Nasal cavity respiratory epithelium epithelial cell of viscerocranial mucosa (primary cell): ENCODE measurements at places on chromosomes 4 and X. TPM values are rescaled to one million over a fixed set of nuclear protein-coding genes. Genes with fewer than 3 reads are reported as not detected.

The CXorf49 gene
- total RNA-seq: not detected in 2 replicates

The CYBB gene
- under 0.01 TPM in 1 of 2 replicates, not detected in the other for total RNA-seq

The PF4V1 gene
- not detected in 2 replicates for total RNA-seq

The ADGRA3 gene
- 37.6 and 85.1 TPM in 2 replicates for total RNA-seq

The FAM184B gene
- under 0.01 TPM in 1 of 2 replicates, not detected in the other for total RNA-seq

The FDCSP gene
- not detected in 2 replicates for total RNA-seq

The GLOD5 gene
- not detected in 2 replicates for total RNA-seq

The TKTL2 gene
- not detected in 2 replicates for total RNA-seq
